ENCODE measurements at places on chromosomes 16 and 17.

DNA sequence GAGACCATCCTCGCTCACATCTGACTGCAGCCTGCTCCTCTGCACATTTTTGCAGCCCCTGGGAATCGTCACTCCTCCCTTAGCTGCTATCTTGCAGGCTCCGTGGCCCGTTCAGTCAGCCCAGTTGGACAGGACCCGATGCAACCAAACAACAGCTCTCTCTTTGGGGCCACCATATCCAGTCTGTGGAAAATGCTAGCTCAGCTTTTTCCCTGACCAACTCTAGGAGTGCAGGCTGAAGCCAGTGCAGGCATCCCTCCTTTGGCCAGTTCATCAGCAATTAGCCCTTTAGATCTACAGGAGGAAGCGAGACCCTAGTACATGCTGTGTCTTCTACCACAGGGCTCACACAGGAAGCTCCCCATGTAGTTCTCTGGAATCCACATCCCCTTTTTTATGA lies 182.1 kb downstream of the HS3ST3A1 start:
- DNase-seq: no peak

DNA sequence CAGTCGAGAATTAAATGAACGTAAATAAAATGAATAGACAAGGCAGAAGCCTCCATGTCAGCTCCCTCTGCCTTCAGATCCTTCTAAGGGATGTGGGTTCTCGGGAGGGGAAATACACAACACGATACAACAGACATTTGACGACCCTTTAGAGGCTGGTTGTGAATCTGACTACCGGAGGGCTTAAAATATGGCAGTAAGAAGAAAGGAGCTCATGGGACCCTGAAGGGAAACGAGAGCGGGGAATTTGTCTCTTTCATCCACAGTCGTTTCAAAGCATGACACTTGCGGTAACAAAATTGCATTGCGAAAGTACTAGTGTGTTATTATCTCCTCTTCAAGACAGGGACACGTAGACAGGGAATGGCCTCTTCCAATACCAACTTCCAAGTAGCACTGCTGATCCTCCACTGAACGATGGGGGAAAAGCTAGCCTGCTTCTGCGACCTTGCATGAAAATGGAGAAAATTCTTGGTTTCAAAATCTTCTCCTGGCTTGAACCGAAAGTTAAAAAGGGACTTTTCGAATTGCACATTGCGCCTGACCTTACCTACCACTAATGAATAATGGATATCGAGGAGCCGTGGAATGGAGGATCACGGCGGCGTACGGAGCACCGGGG lies 1.2 kb upstream of the TNRC6C start:
- DNase-seq: no peak

- DNase-seq: no peak
Observed at GRCh38 chr16:75640598-75640997, 6.9 kb downstream of the KARS1 start.

DNA sequence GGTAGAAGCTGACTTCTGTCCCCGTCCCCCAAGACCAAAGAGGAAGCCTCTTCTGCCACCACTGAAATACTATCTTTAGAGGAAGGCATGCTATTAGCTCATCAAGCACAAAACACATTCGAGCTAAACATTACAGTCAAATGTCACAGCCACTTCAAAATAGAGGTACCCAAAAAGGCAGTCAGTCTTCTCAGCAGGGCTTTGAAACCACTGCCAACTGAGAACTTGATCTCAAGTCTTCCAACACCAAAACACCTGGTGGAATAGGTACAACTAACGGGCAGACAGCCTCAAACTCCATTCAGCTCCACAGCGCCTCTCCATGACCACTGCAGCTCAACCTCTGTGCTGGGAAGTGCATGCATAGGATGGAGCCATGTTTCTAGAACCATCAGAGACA lies 36.0 kb downstream of the ZFHX3 start:
- DNase-seq: no peak

- no peak for DNase-seq
Observed at GRCh38 chr17:8489841-8490240, 54.2 kb downstream of the NDEL1 start.

GRCh38 chr16:61547626-61548025 lies 488.6 kb downstream of the CDH8 start:
- DNase-seq: no peak

DNA sequence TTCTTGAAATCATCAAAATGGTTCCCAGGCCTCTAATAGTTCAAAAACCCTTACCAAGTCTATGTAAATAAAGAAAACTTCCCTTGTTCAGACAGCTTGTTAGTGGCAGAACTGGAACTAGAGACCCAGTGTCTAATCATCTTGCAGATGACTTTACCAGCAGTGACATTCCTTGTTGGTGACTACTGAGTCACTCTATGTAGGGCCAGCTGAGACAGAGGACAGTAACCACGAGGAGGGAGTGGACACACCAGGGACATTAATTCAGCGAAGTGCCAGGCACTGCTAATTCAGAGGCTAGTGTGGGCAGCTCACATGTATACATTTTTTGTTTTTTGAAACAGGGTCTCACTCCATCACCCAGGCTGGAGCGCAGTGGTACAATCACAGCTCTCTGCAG lies 6.1 kb upstream of the HEATR3 start:
- DNase-seq: no peak

- no peak for DNase-seq
Observed at GRCh38 chr16:749010-749409, 8.2 kb upstream of the CIAO3 start.

GRCh38 chr16:12907670-12908233 lies 6.4 kb downstream of the SHISA9 start:
- no peak for DNase-seq

DNA sequence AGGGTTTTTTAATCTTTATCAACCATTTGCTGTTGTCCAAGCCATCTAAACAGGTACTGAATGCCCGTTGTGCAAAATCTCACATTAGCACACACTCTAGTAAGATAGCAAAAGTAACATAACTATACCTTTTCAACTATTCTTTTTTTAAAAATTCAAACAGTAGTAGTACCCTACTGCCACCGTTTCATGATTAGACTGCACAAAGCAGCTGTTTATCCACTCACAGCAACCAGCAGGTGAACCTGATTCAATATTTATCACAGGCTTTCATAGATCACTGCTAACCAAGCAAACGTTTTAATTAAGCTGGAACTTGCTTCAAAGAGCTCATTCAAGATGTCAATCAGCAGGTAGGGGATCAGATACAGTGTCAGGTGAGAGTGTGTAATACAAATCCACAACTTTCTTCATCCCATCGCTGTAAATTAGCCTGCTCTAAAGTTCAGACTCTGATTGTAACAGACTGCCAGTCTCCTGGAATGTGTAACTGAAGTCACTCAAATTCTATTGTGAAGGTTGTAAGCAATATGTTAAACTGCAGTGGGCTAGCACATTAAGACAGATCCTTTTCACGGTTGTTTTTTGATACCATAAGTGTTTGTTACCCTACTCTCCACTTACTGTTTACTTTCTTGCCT lies 47.3 kb downstream of the BRIP1 start:
- DNase-seq: no peak

DNA sequence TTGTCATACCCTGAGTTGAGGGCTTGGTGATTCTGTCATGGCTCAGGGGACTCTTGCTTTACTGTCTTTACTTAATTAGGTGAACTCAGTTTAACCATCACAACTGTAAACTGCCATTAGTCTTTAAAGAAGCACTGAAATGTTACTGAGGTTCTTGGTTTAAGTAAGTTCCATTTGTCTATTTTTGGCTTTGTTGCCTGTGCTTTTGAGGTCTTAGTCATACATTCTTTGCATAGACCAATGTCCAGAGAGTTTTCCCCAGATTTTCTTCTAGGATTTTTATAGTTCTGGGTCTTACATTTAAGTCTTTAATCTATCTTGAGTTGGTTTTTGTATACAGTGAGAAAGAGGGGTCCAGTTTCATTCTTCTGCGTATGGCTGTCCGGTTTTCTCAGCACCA lies 137.5 kb downstream of the SOCS1 start:
- no peak for DNase-seq

DNA sequence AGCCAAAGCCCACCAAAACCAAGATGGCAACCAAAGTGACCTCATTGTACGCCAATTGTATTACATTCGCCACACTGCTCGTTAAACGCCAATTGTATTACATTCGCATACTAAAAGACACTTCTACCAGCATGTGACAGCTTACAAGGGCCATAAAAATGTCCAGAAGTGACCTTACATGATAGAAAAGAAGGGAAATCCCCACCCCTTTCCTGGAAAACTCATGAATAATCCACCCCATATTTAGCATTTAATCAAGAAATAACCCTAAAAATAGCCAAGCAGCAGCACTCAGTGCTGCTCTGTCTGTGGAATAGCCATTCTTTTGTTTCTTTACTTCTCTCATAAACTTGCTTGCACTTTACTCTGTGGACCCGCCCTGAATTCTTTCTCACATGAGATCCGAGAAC lies 25.7 kb downstream of the PSMD7 start:
- DNase-seq: no peak

DNA sequence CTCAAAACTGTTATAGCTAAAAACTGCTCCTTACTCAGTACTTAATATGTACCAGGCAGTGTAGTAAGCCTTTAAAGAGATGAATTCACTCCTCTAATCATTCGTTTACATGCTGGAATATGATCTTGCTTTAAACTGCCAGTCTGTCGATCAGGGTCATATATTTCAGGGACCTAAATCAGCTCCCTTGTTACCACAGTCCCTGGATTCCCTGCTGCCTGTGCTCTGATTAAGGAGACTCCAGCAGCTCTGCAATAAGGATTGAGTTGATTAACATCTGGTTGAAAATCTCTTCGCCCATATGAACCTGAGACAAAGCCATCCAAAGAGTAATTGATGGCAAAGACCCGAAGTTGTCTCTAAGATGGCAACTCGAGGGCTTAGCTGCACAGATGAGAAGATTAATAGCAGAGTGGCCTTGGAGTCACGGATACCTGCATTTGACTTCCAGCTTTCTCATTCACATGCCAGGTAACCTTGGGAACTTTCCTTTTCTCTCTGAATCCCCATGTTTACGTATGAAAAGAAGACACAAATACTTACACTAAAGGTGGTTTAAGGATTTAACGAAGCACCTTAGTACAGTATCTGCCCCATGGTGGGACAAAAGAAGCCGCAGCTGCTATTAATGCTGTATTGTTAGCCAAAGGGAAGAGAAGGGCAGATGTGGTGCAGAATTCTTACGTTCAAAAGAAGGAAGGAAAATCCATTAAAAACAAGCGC lies 68.2 kb downstream of the VAT1L start:
- DNase-seq: no peak

All from RWPE1 (cell line).